ENCODE measurements at places on chromosomes 7 and 10.

DNA sequence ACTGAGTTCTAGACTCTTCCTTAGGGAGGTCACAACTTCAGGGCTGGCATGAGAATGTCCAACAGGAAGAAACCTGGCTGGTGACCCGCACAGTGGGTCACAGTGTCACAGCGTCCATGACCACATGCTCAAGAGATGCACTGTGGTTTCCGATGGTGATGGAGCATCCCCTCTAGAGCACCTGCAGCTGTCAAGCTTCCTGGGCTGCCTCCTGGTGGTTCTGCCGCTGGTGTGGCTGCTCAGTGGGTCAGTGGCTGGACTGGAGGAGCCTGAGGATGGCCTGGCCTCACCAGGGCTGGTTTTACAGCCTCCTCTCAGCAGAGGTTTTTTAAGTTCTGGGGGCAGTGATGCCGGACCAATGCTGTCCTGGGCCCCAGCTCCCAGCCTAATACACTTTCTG lies 149.3 kb downstream of the SH3PXD2A start:
- DNase-seq = no peak

DNA sequence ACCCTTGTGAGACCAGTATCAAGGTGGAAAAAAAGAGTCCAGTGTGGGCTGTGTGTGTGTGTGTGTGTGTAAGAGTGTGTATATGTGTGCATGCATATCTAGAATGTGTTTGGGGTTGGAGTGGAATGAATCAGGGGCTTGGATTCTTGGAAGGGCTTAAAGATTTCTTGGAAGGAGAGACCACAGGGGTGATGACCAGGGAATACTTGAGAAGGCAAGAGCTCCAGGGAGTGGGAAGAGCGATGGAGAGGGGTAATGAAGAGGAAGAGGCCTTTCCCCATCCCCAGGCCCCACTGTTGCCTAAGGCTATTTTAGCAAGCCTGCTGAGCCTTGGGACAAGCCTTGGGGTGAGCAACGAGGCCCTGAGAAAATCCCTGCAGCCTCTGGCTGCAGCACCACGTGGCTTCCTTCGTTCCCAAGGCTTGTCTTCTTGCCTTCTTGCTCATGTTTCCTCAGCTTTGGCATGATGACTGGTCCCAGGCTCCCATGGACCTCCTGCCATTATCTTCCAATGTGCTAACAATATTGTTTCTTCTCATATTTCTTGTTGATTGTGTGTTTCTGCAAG lies 663.4 kb downstream of the INHBA start:
- DNase-seq = no peak

- no peak for DNase-seq
These were observed 29.1 kb downstream of the TES start for GRCh38 chr7:116239434-116239833.

GRCh38 chr10:78215645-78216044 lies 182.0 kb downstream of the RPS24 start:
- no peak for DNase-seq

DNA sequence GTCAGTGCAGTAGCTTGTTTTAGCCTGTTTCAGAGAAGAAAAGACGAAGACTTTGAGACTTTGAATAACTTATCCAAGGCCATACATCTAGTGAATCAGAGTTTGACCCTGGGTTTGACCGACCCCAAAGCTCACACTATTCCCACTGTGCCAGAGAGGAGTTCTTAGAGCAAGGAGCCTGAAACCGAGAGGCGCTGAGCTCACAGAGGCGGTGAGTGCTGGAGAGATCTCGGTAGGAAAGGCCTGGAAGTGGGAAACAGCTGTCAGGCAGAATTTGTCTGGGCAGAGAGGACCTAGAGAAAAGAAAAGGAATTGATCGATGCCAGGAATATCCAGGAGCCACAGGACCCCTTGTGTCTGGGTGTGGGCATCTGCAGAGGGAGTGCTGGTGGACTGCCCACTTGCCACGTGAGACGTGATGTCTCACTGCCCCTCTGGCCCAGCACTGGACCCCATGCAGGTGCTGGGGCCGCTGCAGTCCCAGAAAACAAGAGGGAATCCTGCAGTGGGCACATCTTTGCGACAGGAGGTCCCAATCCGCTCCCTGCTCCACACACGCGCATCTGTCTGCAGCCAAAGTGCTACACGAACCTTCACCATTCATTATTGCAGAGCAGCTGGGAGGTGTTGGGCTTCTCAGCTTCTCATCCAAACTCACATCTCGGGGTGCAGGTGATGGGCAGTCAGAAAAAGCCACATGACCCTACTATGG lies 6.2 kb downstream of the CALML3 start:
- DNase-seq = no peak

DNA sequence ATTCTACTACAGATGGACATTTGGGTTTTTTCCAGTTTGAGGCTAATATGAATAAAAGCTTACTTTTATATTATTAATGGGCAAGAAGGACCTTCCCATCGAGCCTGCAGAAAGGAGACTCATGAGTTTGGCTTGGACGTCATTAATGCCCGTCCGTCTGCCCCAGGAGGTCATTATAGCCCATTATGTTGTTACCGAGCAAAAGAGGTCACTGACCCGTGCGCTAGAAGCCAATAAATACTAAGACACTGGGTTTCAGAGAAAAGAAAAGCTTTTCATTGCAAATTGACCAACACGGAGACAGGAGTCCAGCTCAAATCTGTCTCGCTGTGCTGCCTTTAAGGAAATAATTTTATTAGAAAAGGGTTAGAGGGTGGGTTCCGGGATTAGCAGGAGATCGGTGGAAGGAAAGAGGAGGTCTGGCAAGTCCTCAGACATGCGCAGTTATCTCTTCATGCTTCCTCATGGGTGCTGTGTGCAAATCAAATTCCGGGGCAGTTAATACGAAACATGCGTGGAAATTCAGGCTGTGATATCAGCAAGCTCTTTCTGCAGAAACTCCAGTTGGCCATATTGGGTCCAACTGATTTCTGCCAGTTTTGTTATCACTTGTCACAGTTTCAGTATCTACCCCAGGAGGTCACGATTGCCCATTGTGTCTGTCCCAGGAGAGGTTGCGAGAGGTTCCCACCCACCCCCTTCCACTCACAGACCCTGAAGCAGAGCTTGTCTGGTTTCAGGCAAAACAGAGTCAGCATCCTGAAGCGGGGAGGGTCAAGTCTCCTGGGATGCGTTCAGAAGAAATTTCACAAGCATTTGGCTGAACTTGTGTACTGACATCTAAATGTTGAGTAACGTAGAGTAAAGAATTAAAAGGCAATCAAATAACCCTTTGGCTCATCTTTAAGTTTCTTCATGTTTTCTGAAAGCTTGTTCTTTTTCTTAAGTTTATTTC lies 1.1 kb upstream of the GALNTL5 start:
- no peak for DNase-seq

DNA sequence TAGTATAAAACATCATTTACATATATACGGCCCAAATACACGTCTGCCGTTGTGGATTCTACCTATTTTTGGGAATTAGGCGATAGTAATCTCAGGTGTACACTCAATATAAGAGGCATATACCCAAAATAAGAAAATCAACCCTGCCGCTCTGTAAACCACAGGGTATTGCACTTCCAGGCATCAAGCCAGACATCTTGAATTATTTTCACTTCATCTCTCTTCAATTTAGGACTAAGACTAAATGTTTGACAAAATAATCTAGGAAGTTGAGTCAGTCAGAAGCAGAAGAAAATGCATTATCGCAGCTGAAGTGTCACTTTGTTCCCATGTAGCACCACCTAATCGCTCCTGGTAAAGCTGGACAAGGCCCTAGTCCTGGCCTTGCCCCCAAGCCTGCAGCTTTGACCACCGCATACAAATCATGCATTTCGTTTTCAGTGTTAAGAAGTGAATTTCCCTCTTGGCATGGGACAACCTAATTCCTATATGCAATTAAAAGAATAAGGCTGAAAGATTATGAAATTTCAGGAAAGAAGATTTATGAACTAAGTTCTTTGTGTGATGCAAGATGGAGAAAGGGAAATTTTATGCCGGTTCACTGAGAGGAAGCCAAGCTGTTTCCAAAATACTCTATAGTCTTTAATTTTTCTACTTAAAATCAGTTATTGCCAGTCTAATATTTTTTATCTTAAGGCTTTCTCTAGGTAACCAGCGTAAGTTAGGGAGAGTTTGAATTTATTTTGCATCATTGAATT lies 26.0 kb downstream of the CABCOCO1 start:
- DNase-seq = no peak

DNA sequence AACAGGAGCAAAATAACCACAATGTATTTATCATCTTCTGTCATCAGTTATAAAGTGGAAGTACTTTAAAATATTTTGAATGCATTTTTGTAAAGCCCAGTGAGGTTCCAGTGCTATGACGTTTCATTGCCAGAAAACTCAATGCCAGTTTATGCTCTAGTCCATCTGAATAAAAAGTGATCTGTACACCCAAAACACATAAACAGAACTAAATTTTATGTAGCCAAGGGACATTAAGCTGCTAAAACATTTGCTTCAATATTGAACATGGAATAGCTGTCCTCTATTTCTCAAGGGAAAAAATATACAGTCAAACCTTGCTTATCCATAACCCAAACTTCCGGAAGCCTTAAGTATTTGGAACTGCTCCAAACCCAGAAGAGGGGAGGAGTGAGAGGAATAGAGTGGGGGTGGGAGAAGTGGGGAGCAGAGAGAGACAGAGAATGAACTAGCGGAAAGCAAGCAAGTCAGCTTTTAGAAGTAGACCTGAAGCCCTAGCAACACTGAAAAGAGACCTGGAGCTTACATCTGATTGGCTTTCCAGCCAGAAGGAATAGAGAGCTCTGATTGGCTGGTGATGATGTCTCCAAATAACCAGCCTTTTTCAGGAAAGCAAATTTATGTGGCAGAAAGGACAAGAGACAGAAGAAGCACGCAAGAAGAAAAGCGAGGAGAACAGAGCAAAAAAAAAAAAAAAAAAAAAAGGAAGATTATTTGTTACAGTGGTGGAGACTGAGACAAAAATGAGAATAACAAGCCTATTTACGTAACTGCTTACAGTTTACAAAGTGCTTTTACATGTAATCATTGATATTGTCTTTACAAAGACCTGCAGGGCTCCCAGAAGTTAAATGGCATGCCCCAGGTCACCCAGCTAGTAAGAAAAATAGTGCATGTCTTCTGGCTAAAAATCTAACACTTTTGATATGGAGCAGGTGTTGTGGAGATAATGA lies 196.0 kb downstream of the RNLS start:
- DNase-seq = no peak
